Caco-2 (cell line): ENCODE measurements at places on chromosomes 7 and 10. TPM values are rescaled to one million over a fixed set of nuclear protein-coding genes. Genes with fewer than 3 reads are reported as not detected.

- no peaks in the 10 kb centered on the region for H3K27me3 ChIP-seq
- H3K36me3 ChIP-seq, result no peaks in the 10 kb centered on the region
- H3K4me1 ChIP-seq, result no peaks in the 10 kb centered on the region
- H3K27ac ChIP-seq, result no peak overlapping the region
- DNase-seq, result no peak
- H3K4me3 ChIP-seq, result no peak overlapping the region
Measured at GRCh38 chr10:126179637-126180036, 208.6 kb downstream of the ADAM12 start.

- no peaks in the 10 kb centered on the region for H3K27me3 ChIP-seq
- H3K4me3 ChIP-seq, result no peak overlapping the region
- no peaks in the 10 kb centered on the region for H3K4me1 ChIP-seq
- H3K36me3 ChIP-seq, result no peaks in the 10 kb centered on the region
Measured at GRCh38 chr7:46682836-46683624, 762.0 kb upstream of the IGFBP3 start.

- H3K36me3 ChIP-seq, result no peaks in the 10 kb centered on the region
- H3K4me3 ChIP-seq, result no peak overlapping the region
- H3K27ac ChIP-seq, result no peak overlapping the region
- no peak for DNase-seq
- H3K27me3 ChIP-seq, result no peaks in the 10 kb centered on the region
Measured at GRCh38 chr10:122326385-122326784, 48.1 kb upstream of the PLEKHA1 start.

DNA sequence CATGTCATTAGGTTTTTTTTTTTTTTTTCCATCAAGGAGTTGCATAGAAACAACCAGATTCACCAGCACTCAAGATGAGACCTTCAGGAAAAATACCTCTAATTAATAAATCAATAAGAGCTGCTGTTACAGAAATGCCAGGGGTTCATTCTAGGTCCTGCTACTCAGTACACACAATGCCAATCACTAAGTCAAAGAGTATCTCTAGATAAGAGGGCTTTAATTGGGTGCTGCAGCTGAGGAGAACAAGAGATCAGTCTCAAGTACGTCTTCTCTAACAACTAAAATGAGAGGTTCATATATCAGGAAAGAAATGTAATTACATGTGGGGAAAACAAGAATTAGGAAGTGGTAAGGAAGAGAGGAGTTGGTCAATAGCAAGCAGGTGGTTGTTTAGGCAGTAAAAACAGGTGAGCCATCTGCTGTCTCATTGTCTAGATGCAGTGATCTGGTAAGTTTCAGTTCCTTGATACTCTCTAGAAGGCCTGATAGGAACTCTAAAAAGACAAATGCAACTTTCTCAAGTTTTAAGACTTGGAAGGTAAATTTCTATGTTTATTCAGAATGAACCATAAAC is 272.9 kb upstream of the ZWINT start:
- no peaks in the 10 kb centered on the region for H3K36me3 ChIP-seq
- no peak overlapping the region for H3K27ac ChIP-seq
- no peak overlapping the region for H3K4me3 ChIP-seq
- H3K4me1 ChIP-seq, result no peaks in the 10 kb centered on the region
- no peaks in the 10 kb centered on the region for H3K27me3 ChIP-seq
- DNase-seq, result no peak

DNA sequence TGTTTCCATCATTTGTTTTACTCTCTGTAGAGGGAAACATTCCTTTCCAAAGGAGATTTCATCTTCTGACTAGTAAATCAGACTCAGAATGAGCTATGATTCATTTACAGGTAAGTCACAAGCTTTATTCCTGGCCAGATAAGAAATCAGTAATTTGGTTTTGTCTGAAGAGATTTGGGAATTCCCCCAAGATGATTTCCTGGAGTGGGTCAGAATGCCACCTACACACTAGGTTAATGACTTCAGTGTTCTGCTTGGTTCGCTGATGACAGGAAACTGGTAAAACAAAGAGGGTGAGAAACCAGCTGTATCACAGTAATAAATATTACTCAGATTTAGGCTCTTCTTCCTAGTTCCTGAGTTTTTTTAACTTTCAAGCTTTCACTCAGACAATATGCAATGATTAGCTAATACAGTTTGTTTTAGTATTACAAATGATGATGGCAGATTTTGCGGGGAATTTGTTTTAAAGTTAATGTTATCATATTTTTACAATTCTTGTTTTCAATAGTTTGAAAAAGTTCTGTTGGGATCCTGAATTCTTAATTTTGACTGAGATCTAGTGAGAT is 8.3 kb upstream of the ASZ1 start:
- H3K27me3 ChIP-seq, result no peaks in the 10 kb centered on the region
- H3K4me3 ChIP-seq, result no peak overlapping the region
- H3K36me3 ChIP-seq, result no peaks in the 10 kb centered on the region

DNA sequence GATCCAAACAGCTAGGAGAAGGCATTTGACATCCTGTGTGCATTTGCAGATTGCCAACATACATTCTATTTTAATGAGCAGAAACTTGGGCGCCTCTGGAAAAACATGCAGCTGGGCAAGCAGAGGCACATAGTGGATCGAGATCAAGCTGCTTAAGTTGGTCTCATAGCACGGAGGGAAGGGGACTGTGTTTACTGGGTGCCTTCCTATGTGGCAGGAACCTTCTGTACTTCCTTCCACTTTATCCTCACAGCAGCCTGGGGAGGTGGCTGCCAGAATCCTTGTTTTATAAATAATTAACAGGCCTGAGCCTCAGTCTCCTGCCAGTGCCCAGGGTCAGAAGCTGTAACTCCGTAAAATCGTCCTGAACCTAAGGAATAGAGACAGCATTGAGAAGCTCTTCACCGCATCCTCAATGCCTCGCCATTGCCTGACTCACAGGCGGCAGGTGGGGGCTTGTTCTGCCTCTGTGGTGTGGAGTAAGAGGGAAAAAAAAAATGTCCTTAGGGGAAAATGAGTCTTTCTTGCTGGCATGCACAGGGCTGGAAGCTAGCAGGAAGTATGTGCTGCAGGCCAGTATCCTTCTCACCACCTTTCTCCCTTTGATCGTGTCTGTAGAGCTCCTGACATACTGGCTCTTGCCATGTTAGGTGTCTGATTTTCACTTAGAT is 6.2 kb downstream of the VWA2 start:
- H3K27me3 ChIP-seq, result no peaks in the 10 kb centered on the region
- H3K36me3 ChIP-seq, result no peaks in the 10 kb centered on the region
- no peaks in the 10 kb centered on the region for H3K4me1 ChIP-seq
- no peak for DNase-seq
- no peak overlapping the region for H3K27ac ChIP-seq
- no peak overlapping the region for H3K4me3 ChIP-seq

- no peak for DNase-seq
- no peaks in the 10 kb centered on the region for H3K4me1 ChIP-seq
- no peaks in the 10 kb centered on the region; the same call in 1 of the 2 replicates for H3K27me3 ChIP-seq
Measured at GRCh38 chr10:100586959-100587358, 51.2 kb downstream of the HIF1AN start.

GRCh38 chr7:115816318-115816974 is 214.1 kb downstream of the TFEC start:
- H3K4me1 ChIP-seq, result no peaks in the 10 kb centered on the region
- no peaks in the 10 kb centered on the region; the same call in 1 of the 2 replicates for H3K27me3 ChIP-seq
- no peaks in the 10 kb centered on the region for H3K36me3 ChIP-seq
- H3K27ac ChIP-seq, result no peak overlapping the region
- no peak for DNase-seq
- no peak overlapping the region for H3K4me3 ChIP-seq

- no peak overlapping the region for H3K4me3 ChIP-seq
- peaks cover 16% of the 10 kb centered on the region for H3K4me1 ChIP-seq
- no peaks in the 10 kb centered on the region for H3K36me3 ChIP-seq
- DNase-seq, result no peak
- H3K27me3 ChIP-seq, result no peaks in the 10 kb centered on the region
Measured at GRCh38 chr7:44068054-44068453, 2.7 kb upstream of the PGAM2 start.

GRCh38 chr10:27252267-27253000 is 11.8 kb upstream of the ACBD5 start:
- DNase-seq, result peak; percentile 84
- H3K36me3 ChIP-seq, result no peaks in the 10 kb centered on the region
- H3K27ac ChIP-seq, result peak overlapping the region; percentile 84

- H3K27me3 ChIP-seq, result no peaks in the 10 kb centered on the region
- no peak overlapping the region for H3K27ac ChIP-seq
- H3K4me1 ChIP-seq, result no peaks in the 10 kb centered on the region
- no peaks in the 10 kb centered on the region for H3K36me3 ChIP-seq
- DNase-seq, result no peak
- H3K4me3 ChIP-seq, result no peak overlapping the region
Measured at GRCh38 chr7:36880108-36880507, 155.8 kb upstream of the AOAH start.

- no peak for DNase-seq
- no peaks in the 10 kb centered on the region for H3K36me3 ChIP-seq
- H3K27me3 ChIP-seq, result no peaks in the 10 kb centered on the region
- H3K4me3 ChIP-seq, result no peak overlapping the region
- H3K4me1 ChIP-seq, result peaks cover 11% of the 10 kb centered on the region
Measured at GRCh38 chr10:43411536-43411935, 2.5 kb upstream of the HNRNPF start.

DNA sequence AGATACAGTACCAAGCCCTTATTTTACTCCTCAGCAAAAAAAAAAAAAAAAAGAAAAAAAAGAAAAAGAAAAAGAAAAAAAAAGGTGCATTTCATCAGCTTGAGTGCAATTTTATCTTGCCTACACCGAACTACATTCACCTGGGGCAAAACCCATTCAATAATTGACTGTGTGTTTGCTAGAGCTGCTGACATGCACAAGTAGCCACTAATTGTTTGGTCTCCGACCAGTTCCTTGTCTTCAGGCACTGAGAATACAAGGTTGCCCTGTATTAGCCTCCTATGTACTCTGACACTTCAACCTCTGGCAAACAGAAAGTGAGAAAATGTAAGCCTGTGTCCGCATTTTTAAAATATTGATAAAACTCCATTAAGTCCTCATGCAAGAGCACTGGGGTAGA is 1579.4 kb upstream of the LRRTM3 start:
- H3K4me1 ChIP-seq, result no peaks in the 10 kb centered on the region; the same call in 1 of the 2 replicates
- no peaks in the 10 kb centered on the region for H3K27me3 ChIP-seq
- H3K4me3 ChIP-seq, result no peak overlapping the region
- DNase-seq, result peak; percentile 18
- no peak overlapping the region for H3K27ac ChIP-seq

DNA sequence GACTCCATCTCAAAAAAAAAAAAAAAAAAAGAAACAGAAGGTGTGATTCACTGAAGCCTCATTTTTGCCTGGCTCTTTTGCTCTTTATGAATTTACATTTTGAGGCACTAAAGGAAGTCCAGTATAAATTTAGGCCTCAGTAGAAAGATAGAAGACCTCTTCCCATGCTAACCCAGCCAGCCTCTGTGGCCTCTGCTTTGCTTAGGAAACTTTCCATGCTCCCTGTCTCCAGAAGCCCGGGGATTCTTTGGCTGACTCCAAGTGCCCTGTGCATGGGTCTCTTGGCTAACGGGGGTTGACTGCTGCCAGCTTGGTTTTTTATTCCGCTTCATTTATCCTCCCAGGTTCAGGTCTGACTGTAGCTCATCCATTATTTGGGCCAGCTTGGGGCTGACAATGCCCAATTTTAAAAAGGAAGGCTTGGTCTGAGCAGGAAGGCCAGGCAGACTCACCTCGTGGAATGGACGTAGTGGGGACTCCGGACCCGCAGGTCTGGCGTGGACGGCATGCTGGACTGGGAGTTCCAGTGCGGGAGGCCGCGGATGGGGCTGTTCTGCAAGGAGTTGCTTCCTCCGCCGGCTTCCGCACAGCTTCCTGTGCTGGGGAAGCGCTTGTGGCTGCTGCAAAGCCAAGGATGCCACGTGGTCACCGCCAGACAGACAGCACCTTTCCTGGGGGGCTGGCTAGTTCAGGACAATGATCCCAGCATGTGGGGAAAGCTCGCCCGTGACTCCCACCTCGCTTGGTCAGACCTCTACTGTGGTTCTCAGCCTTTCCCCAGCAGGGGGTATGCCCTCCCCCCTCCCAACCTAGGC is 72.3 kb downstream of the PRPF18 start:
- H3K27ac ChIP-seq, result no peak overlapping the region
- no peaks in the 10 kb centered on the region for H3K4me1 ChIP-seq
- peaks cover 7% of the 10 kb centered on the region; the same call in 1 of the 2 replicates for H3K36me3 ChIP-seq
- no peaks in the 10 kb centered on the region for H3K27me3 ChIP-seq

- H3K4me3 ChIP-seq, result no peak overlapping the region
- H3K27me3 ChIP-seq, result no peaks in the 10 kb centered on the region
- H3K36me3 ChIP-seq, result peaks cover 1% of the 10 kb centered on the region; the same call in 1 of the 2 replicates
- H3K27ac ChIP-seq, result no peak overlapping the region
- peaks cover 24% of the 10 kb centered on the region for H3K4me1 ChIP-seq
Measured at GRCh38 chr10:29713450-29713849, 78.7 kb upstream of the SVIL start.

GRCh38 chr7:36615852-36616540 is 108.3 kb downstream of the AOAH start:
- no peaks in the 10 kb centered on the region for H3K4me1 ChIP-seq
- H3K4me3 ChIP-seq, result no peak overlapping the region
- DNase-seq, result no peak
- H3K27ac ChIP-seq, result no peak overlapping the region
- no peaks in the 10 kb centered on the region for H3K27me3 ChIP-seq

- H3K4me3 ChIP-seq, result no peak overlapping the region
- H3K36me3 ChIP-seq, result no peaks in the 10 kb centered on the region
- H3K27me3 ChIP-seq, result no peaks in the 10 kb centered on the region
- H3K4me1 ChIP-seq, result peaks cover 20% of the 10 kb centered on the region
- H3K27ac ChIP-seq, result no peak overlapping the region
- DNase-seq, result no peak
Measured at GRCh38 chr10:78739444-78740053, 329.2 kb upstream of the ZMIZ1 start.

GRCh38 chr7:28768577-28769147 is 189.5 kb downstream of the TRIL start:
- DNase-seq, result no peak
- no peaks in the 10 kb centered on the region for H3K4me1 ChIP-seq
- H3K36me3 ChIP-seq, result no peaks in the 10 kb centered on the region
- no peak overlapping the region for H3K4me3 ChIP-seq

GRCh38 chr7:2782565-2782964 is 61.5 kb downstream of the GNA12 start:
- H3K4me3 ChIP-seq, result no peak overlapping the region
- no peak for DNase-seq
- H3K36me3 ChIP-seq, result no peaks in the 10 kb centered on the region; the same call in none of the 2 replicates
- no peaks in the 10 kb centered on the region for H3K27me3 ChIP-seq
- no peak overlapping the region for H3K27ac ChIP-seq
- 0 out of 2 replicates have a peak, but pooled peaks cover 5% of the 10 kb centered on the region for H3K4me1 ChIP-seq

- H3K27ac ChIP-seq, result no peak overlapping the region
- no peaks in the 10 kb centered on the region for H3K27me3 ChIP-seq
- H3K4me3 ChIP-seq, result no peak overlapping the region
- no peaks in the 10 kb centered on the region for H3K4me1 ChIP-seq
- H3K36me3 ChIP-seq, result no peaks in the 10 kb centered on the region
- DNase-seq, result no peak
Measured at GRCh38 chr7:79455173-79455790, 1.8 kb upstream of the MAGI2 start.

The IFIT1B gene
- total RNA-seq, result not detected in 2 replicates

The IL6 gene
- not detected in 2 replicates for total RNA-seq

The PNLIPRP1 gene
- not detected in 2 replicates for total RNA-seq

The PIK3CG gene
- not detected in 2 replicates for total RNA-seq

The COL1A2 gene
- total RNA-seq, result 2.6 and 6.7 TPM in 2 replicates

The ASB15 gene
- not detected in 2 replicates for total RNA-seq

The SPDYE2 gene
- not detected in 2 replicates for total RNA-seq

The HOXA7 gene
- 19.7 and 19.9 TPM in 2 replicates for total RNA-seq

The ARHGEF35 gene
- 15.7 and 20.5 TPM in 2 replicates for total RNA-seq

The POLR2J3 gene
- 34.4 and 37.4 TPM in 2 replicates for total RNA-seq

The VPS41 gene
- total RNA-seq, result 73.9 and 86.9 TPM in 2 replicates
